NCI-H774 (cell line): ENCODE measurements at places on chromosomes 4 and X.

- DNase-seq = no peak
These were observed 2068.9 kb downstream of the PCDH7 start for GRCh38 chr4:32789026-32789608.

DNA sequence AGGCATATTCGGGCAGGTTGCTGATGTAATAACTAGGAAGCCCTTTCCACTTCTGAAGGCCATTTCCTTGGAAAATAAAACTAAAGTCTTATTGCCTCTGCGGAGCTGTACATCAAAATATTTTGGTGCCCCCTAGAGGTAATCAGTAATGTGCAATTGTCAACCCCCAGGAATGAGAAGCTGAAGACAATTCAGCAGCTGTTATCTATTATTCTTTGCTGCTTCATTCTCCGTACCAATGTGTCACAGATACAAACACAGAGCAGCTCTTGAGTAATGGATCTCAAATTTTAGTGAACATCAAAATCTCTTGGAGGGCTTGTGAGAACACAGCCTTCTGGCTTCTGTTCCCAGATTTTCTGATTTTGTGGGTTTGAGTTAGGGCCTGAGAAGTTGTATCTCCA lies 3.5 kb upstream of the SLIT2 start:
- peak; percentile 44 for DNase-seq

DNA sequence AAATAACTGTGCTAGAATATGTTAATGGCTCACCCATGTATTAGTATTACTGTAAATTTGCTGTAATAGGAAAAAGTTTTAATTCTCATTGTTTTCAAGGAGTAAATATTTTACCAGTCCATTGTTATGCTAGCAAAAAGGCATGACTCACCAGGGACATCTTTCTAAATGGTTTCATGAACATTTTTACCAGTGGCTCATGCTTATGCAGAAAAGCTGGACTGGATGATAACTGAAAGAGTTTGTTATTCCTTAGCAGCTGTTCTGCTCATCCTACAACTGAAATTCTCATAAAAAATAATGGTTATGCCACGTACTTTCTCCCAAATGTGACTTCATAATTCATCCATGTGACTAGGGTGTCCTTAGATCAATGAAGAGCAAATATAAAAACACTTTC lies 111.9 kb upstream of the PCDH18 start:
- no peak for DNase-seq

GRCh38 chr4:182177166-182177565 lies 66.0 kb upstream of the TENM3 start:
- DNase-seq = no peak

DNA sequence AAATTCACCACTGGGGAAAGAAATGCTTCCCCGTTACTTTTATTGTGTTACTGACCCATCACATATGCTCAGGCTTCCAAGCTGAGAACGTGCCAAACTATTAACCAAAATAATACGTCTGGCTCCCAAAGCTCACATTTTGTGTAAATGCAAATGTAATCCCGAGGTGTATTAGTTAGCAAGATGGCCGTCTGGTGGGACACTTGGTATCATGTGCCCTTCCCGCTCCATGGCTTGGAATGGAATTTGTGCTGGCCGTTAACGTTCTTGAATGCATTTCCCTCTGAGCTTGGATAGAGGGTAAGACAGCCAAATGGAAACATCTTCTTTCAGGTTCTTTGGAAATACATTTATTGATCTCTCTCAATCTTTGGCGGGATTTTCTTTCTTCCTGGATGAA lies 105.0 kb downstream of the MFAP3L start:
- no peak for DNase-seq

- no peak for DNase-seq
These were observed 139.7 kb downstream of the MAPK10 start for GRCh38 chr4:86220121-86220520.

GRCh38 chr4:98446499-98447375 lies 185.6 kb downstream of the RAP1GDS1 start:
- DNase-seq = no peak

DNA sequence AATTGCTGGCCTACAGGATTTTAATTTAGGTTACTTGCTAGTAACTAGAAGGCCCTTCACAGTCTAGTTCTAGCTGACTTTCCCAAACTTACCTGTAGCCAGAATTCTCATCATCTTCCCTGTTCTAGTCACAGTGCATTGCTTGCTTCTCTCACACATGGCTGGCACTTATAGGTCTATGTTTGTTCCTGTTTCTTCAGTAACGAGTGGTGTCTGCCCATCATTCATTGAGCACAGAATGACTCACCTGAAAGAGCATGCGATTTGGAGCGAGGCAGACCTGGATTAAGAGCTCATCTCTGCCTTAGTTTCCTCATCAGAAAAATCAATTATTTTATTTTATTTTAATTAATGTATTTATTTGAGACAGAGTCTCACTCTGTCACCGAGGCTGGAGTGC lies 201.7 kb upstream of the ANK2 start:
- no peak for DNase-seq

DNA sequence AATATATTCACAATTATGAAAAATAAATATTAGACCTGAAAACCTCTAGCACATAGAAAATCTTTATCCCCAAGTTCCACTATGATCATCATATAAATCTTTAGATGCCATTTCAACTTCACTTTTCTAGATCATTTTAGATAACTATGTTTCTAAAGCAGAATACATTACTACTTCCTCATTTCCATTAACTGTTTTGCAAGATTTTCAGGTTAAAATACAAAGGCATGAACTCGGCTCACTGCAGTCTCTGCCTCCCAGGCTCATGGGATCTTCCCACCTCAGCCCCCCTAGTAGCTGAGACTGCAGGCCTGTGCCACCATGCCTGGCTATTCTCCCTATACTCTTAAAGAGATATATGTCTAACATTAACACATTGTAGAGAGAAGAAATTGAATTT lies 1365.9 kb upstream of the AGA start:
- DNase-seq = no peak

GRCh38 chr4:158209825-158210807 lies at the start of gene TMEM144:
Gene TMEM144 (plus strand): TSS chr4:158210486. CDS start chr4:158212668, 2,182 bp downstream.
- DNase-seq = peak; percentile 65

DNA sequence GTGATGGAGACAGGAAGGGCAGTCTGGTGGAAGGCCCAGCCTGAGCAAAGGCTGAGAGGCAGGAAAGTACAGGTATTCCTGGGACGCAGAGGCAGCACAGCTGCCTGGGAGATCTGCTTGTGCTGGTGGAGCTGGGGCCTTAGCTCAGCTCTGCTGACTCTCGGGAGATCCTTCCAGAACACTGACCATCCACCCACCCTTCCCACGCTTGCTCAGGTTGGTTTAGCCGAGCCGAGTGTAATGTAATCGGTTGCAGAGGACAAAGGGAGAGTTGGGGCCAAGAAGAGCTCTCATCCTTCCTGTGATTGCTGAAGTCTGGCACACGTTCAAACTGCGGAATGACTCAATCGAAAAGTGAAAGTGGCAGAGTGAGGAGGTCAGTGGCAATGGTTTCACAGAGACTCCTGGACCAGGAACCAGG lies 43.1 kb upstream of the GPR78 start:
- DNase-seq = peak; percentile 11

DNA sequence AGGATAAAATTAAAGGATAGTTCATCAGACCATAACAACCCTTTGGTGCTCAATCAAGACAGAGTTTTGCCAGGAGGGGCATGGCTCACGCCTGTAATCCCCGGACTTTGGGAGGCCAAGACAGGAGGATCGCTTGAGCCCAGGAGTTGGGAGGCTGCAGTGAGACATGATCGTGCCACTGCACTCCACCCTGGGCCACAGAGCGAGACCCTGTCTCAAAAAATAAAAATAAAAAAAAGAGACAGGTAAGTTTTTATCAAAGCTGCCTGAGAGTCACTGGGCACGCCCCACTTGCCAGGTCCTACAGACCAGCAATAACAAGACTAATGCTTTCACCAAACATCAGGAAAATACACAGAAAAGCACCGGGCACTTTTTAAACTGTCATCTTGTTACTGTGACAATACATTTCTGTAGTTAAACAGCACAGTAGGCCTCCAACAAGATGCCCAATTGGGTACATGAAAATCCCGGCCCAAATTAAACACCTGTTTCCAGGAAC lies 765 bp downstream of the CFAP97 start:
- no peak for DNase-seq

- DNase-seq = no peak
These were observed at the start of gene STK32B for GRCh38 chr4:5051278-5052203. Gene STK32B (plus strand): TSS chr4:5051480.

- no peak for DNase-seq
These were observed 57.2 kb upstream of the PUDP start for GRCh38 chrX:7205037-7205577.

DNA sequence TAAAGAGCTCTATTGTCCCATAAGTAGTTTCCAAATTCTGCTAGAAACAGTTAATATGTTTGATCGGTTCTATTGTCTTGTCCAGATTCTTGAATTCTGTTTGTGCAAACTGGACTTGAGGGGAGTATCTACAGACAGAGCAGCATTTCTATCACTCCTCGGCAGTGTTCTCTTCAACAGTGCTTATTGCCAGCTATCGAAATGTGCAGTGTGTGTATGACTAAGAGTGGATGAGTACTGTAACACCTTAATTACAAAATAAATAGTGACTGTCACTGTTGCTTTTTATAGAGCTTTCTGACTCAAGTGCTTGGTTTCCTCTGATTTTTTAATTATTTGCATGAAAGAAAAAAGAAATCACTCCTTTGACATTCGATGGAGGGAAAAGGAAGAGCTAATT lies 274.6 kb downstream of the RPA4 start:
- no peak for DNase-seq

DNA sequence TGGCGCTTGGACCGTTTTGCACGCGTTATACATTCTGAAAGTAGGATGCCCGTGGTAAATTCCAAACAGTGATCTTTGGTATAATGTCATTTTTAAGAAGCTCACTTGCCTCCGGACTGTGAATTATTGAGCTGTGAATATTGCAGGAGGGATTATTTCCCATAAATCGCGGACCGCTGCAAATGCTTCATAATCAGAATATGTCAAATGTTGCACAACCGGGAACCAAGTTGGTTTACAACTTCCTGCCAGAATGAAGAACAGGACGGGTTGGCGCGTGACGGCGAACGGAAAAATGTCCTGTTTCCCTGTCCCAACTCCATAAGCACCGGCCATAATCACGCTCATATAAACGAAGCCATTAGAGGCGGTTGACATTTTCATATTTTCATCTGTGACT lies 67.6 kb downstream of the SHOX start:
- DNase-seq = no peak

DNA sequence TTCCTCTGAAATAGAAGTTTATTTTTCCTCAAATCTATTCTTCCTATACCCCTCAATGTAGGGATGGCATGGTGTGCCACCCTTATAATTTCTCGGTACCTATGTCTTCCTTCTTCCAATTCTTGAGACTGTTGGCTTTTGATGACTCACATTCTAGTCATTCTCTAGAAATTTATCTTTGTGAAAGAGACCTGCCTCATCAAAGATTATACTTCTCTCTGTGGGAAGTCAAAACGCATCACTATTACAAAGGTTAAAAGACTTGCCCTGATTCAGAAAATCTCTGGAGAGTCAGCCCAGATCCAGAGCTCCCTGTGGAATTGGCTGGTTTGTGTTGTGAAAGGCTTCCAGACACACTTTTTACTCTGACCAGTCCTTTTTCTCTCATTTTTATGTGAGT lies 65.9 kb upstream of the FSTL5 start:
- no peak for DNase-seq

- no peak for DNase-seq
These were observed 37.5 kb downstream of the ANXA3 start for GRCh38 chr4:78588894-78589545.

DNA sequence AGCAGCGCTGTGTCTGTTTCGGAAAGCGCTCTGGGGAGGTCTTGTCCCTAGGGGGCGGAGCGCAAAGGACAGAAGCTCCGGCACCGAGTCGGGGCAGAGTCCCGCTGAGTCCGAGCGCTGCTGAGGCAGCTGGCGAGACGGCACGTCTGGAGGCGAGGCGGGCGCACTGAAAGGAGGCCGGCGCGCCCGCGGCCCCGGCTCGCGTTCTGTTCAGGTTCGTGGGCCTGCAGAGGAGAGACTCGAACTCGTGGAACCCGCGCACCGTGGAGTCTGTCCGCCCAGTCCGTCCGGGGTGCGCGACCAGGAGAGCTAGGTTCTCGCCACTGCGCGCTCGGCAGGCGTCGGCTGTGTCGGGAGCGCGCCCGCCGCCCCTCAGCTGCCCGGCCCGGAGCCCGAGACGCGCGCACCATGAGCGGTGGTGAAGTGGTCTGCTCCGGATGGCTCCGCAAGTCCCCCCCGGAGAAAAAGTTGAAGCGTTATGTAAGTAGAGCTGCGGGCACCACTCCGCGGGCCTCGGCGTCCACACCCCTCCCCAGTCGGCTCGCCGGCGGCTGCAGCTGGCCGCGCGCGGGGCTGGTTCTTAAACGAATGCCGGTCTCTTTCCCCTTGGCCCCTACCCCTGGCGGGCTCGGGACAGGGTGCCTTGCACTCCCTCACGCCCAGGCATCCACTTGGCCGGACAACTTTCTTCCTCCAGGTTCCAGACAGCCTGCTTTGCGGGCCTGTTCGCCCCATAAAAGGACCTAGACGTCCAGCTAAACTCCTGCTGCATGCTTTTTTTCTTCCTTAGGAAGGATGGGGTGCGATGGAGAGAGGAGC lies at the start of gene GAB1:
Gene GAB1, plus strand, starts transcription at position 96 of the 819 bp plus-strand sequence. Its CDS starts 313 bp downstream, at position 409.
- peak; percentile 44 for DNase-seq

DNA sequence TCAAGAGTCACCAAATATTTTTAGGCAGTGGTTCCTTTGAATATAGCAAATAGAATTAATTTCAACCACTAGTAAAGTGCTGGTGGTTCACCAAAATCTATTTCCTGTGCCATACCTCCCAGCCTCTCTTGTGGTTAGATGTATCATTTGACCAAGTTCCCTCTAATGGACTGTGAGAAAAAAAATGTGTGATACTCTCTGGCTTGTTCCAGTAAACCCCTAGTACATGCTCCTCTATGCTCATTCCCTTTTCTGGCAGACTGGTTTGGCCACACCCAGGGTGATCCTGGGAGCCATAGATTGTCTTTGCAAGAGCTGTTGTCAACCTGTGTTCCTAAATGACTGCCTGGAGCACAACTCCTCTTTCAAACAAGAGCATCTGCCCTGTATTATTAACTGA lies 109.5 kb downstream of the FRAS1 start:
- no peak for DNase-seq

DNA sequence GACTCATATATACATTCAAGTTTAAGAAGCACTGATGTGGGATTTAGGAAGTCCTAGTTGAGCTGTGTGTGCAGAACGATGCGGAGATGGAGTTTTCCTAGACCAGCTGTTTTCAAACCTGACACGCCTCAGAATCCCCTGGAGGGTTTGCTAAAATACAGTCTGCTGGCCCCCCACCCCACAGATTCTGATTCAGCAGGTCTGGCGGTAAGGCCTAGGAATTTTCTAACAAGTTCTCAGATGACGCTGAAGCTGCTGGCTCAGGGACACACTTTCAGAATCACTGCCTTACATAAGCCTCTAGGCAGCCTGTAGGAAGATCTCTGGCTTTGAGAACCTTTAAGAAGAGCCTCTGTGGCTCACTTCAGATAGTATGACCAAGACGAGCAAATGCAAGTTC lies 73.1 kb downstream of the PHEX start:
- no peak for DNase-seq
